ENCODE measurements at places on chromosomes 7 and 10.

DNA sequence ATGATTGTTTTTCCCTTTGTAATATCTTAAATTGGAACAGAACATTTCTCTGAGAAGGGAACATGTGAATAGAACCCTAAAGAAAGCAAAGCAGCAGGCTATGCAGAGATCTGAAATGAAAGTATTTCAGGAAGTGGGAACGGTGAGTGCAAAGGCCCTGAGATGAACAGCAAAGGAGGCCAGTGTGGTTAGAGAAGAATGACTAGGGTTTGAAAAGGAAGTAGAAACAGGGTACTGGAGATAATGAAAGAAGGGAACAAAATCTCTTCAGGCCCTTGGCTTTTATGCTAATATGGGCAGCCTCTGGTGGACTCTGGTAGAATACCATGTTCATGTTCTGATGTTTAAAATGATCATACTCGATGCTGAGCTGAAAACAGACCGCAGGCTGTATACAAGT is 22.2 kb downstream of the ARHGAP21 start:
- no peaks in the 10 kb centered on the region for H3K27me3 ChIP-seq
- H3K36me3 ChIP-seq, result no peaks in the 10 kb centered on the region
- no peaks in the 10 kb centered on the region for H3K4me1 ChIP-seq
- H3K27ac ChIP-seq, result no peak overlapping the region
- DNase-seq, result no peak
- H3K4me3 ChIP-seq, result no peak overlapping the region

GRCh38 chr10:100792574-100792973 is 47.2 kb downstream of the PAX2 start:
- H3K4me3 ChIP-seq, result no peak overlapping the region
- no peaks in the 10 kb centered on the region for H3K4me1 ChIP-seq
- H3K27ac ChIP-seq, result no peak overlapping the region
- no peaks in the 10 kb centered on the region for H3K27me3 ChIP-seq
- DNase-seq, result no peak

DNA sequence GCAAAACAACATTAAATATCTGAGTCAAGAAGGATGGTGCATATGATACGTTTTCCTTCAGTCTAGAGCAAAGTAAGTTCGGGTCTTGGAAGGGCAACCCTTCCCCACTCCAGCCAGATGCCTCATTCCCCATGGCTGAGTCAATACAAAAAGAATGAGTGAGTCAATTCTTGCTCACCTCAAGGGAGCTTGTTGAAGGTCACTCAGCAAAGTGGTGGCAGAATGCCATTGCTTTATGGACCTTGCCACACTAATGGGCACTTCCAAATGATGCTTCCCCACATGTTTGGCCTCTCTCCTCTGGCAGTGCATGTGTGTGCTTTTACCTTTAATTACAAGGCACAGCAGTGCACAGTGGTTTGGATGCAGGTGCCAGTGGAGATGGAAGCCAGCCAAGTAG is 296.5 kb downstream of the SORCS3 start:
- no peak overlapping the region for H3K4me3 ChIP-seq
- no peak overlapping the region for H3K27ac ChIP-seq
- no peaks in the 10 kb centered on the region for H3K4me1 ChIP-seq

GRCh38 chr10:72309290-72310240 is 35.8 kb downstream of the DDIT4 start:
- DNase-seq, result peak; percentile 74
- peak overlapping the region; percentile 66 for H3K27ac ChIP-seq
- H3K4me1 ChIP-seq, result peaks cover 30% of the 10 kb centered on the region
- no peak overlapping the region for H3K4me3 ChIP-seq

DNA sequence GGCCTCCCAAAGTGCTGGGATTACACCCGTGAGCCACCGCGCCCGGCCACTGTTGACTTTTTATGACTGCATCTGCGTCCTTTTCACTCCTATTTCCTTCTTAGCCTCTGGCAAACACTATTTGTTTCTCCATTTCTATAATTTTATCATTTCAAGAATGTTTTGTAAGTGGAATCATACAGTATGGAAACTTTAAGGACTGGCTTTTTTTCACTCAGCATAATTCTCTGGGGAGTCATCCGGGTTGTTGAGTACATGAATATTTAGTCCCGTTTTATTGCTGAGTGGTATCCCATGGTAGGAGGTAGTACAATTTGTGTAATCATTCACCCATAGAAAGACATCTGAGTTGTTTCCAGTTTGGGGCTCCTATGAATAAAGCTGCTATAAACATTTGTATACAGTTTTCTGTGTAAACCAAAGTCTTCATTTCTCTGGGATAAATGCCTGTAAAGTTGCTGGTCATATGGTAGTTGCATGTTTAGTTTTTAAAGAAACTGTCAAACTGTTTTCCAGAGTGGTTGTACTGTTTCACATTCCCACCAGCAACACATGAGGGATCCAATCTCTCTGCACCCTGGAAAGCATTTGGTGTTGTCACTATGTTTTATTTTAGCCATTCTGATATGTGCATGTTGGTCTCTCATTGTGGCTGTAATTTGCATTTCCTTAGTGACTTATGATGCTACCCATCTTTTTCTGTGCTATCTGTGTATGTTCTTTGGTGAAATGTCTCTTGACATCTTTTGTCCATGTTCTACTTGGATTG is 139.6 kb upstream of the EEPD1 start:
- H3K27me3 ChIP-seq, result no peaks in the 10 kb centered on the region
- no peak overlapping the region for H3K4me3 ChIP-seq
- H3K27ac ChIP-seq, result no peak overlapping the region

GRCh38 chr10:124957404-124957947 is 15.6 kb downstream of the ZRANB1 start:
- no peaks in the 10 kb centered on the region for H3K27me3 ChIP-seq
- H3K4me1 ChIP-seq, result no peaks in the 10 kb centered on the region
- no peak overlapping the region for H3K4me3 ChIP-seq
- no peak overlapping the region for H3K27ac ChIP-seq

Data from Peyer's patch (tissue), 4 donors.